ENCODE measurements at places on chromosomes 16 and 17.
A peak's percentile ranks its signal among the peaks of the same experiment; 100 is the strongest.

DNA sequence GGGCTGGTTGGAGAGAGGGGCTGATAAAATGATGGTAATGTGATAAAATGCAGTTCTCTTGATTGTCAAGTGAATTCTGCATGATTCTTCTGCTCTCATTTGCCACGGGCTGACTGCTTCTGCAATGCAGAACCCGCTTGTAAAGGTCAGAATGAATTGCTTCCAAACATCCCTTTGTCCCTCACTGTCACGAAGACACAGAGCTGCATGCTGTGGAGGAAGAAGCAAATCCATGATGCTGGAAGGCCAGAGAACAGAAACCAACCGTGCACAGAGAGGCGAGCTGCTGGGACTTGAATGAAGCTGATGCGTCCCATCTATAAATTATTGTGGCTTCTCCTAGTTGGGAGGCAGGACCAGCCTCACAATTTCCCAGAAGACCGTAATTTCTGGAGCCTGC, 171.6 kb downstream of the PRKCB start:
- no peak for DNase-seq

DNA sequence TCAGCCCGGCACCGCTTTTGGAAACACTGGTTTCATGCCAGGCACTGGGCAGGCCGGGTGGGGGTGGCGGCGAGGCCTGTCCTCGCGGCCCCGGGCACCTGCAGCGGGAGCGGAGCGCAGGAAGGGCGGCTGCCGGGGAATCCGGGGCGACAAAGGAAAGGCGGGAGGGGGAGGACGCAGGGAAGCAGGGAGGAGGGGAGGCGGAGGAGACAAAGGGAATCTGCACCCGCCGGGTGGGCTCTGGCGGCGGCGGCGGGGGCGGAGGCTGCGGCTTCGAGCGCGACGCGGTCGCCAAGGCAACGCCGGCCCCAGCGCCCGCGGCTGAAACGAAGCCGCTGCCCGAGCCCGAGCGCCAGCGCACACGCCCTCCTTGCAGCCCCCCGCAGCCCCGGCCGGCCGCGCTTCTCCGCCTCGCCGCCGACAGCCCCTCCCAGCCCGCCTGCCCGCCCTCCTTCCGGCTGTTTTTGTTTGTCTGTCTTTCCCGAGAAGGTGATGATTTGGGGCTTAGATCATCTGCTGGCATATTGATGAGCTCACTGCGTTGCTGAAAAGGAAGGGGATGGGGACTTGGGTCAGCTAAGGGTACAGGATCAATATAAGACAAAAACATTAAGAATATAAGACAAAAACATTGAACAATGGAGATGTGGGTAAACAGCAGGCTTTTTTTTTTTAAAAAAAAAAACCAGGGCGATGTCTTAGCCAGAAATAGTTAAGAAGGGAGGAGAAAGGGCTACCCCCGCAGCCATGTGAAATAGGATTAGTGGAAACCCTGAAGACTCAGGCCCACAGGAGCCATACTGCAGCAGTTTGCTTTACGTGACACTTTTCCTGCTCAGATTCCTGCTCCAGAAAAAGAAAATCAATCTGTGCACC, 32.7 kb downstream of the CDK5R1 start:
- peak; percentile 57 for DNase-seq

- no peak for DNase-seq
These were observed 93.5 kb downstream of the PRKCA start for GRCh38 chr17:66395961-66396360.

GRCh38 chr17:81964081-81964849, 3.3 kb upstream of the NOTUM start:
- DNase-seq: no peak

DNA sequence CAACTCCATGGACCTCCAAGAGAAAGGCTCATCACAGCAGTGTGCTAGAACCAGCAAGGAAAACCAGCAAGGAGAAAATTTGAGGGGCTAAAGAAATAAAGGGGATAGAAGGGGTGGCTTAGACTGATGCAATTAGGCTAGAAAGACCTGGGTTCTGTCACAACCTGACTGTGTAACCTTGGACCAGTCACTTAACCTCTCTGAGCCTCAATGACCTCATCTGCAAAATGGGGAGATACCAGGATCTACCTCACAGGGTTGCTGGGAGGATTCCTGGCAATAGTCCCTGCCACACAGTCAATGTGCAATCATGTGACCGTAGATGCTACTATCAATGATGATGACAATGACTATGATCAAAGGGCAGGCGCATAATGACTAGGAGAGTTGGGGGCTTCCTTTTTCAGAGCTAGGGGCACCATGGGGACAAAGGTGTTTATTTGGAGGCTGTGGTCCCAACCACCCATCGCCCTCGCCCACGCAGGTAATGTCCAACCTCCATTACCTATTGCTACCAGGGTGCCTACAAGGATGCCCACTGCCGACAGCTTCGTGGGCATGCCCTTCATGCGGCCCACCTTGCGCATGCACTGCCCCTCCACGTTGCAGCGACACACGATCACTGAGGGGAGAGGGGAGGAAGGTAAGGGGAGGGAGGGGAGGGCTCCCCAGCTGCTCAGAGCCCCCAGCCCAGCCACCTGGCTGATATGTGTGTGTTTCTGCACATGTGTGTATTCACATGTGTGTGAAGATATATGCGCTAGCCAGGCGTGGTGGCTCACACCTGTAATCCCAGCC, 9.7 kb downstream of the CDH16 start:
- DNase-seq: no peak

DNA sequence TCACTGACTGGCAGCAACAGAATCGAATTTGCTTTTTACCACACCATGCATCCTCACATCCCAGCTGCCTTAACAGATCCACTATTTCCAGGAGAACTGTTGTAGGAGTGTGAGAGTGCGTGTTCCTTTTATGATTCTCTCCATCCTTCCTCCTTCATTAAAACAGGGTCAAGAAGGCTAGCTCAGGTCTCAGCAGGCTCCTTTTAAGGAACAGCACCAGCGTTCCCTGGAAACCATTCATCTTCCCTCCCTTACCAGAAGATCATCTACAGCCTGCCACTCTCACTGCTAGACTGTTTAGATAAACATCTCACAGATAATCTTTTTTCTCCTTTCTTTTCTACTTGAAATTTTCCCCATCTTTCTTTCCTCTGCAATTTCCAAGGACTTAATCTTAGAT, 1531.9 kb upstream of the CDH8 start:
- DNase-seq: no peak

DNA sequence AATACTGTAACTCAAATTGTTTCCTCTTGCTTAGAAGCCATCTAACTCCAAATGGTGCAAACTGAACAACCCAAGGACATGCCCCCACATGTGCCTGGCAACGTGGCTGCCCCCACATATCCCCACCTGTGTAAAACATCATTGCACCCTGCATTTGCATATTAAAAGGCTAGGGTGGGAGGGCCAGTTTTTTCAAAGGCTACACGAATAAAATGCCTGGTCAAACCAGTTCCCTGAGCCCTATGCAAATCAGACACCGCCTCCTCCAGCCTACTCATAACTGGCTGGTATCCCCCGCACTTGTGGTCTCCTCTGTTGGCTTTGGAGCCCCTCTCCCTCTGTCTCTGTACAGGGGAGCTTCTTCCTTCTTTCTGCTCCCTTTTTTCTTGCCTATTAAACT, 26.7 kb downstream of the C16orf54 start:
- DNase-seq: no peak

- DNase-seq: peak; percentile 26
These were observed 20.8 kb downstream of the GGA3 start for GRCh38 chr17:75240394-75241142.

DNA sequence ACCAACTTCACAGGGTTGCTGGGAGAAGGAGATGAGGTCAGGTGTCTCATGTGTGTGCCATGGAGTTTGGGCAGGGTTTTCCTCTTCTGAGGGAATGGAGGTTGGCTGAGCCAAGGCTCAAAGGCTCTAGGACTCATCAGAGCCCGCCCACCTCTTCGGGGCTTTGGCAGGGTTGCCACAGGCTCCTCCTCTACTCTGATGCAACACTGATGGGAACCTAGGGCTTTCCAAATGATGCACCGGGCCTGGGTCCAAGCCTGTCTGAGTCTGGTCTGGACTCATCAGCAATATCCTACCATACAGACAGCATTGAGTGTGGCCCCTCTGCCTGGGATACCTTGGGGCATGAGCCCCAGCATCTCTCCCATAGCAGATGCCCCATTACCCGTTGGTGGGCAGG, 59.5 kb upstream of the LHX1 start:
- no peak for DNase-seq

DNA sequence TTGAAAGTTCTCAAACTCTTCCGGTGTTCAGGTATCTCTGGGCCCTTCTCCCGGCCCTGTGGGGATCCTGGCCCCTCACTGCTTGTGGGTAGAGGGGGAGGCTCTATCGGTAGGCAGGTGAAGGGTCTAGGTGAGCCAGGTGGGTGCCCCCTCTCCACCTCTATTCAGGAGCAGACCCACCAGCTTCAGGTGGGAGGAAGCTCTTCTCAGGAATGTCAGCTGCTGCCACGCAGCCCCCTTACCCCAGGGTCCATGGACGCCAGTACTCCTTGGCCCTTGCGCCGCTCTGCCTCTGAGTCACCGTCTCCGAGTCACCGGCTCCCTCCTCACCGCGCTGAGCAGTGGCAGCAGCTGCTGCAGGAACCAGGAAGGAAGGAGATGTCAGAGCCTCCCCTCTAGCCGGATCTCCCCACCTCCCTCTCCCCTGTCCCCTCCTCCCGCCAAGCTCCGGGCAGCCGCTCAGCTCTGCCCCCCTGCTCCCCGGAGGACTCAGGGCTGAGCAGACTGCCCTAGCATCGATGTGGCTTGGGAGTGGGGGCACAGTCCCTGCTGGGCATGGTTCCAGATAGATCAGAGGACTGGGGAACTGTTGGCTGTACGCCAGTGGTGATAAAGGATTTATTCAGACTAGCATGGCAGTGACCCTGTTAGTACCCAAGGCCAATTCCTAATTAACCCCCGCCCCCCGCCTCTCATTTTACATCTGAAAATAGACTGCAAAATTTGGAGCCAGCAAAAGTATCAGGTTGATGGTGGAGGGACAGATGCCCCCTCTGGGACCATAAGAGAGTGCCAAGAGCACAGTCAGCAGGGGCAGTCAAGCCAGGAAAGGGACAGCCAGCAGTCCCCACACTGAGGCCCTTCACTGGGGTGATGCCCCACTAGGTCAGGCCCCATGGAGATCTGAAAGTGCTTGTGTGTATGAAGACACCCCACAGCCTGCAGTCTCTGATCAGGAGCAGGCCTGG, at the start of gene OSBPL7:
Gene OSBPL7, minus strand, starts transcription at position 371 of the 968 bp plus-strand sequence. CDS start 1,516 bp downstream, outside the sequence.
- peak; percentile 63 for DNase-seq

DNA sequence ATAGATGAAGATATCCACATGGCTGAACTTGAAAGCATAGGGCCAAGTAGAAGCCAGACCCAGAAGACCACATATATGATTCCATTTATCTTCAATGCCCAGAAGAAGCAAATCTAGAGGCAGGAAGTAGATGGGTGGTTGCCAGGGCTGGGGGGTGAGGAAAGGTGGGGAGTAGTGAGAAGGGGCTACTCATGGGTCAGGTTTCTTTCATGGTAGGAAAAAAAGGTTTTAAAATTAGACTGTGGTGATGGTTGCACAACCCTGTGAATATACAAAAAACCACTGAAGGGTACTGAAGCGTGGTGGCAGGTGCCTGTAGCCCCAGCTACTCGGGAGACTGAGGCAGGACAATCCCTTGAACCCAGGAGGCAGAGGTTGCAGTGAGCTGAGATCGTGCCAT, 5.4 kb downstream of the CD2BP2 start:
- DNase-seq: no peak
